ENCODE measurements at places on chromosomes 2 and 18. TPM values are rescaled to one million over a fixed set of nuclear protein-coding genes. Genes with fewer than 3 reads are reported as not detected.
A peak's percentile ranks its signal among the peaks of the same experiment; 100 is the strongest.

- DNase-seq: no peak
Measured at GRCh38 chr18:44987371-44987770, 306.7 kb downstream of the SETBP1 start.

- DNase-seq: no peak
Measured at GRCh38 chr2:199751492-199752120, 99.4 kb downstream of the FTCDNL1 start.

NRP2 gene
- 113 TPM for total RNA-seq

SCG2 gene
- not detected for total RNA-seq

- no peak for DNase-seq
Measured at GRCh38 chr18:59238385-59238784, 18.4 kb downstream of the GRP start.

FAM124B gene
- 7.3 TPM for total RNA-seq

DNA sequence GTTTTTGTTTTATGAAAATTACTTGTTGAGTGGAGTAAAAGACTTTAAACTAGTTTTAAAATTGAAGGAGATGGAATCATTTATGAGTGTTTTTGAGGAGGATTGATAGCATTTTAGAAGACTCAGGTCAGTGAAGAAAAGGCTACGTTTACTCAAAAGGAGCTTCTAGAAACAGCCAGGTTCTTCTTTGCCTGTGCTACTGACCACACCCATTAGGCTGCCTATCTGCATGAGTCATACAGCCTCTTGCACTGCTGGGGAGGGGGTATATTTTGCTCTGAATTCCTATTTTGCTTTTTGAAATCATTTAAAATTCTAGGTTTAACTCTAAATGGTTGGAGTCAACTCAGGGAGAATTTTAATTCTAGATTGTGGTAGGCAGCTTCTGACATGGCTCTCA is 22.3 kb downstream of the EFEMP1 start:
- DNase-seq: no peak

RDH14 gene
- total RNA-seq: 13.2 TPM

DNA sequence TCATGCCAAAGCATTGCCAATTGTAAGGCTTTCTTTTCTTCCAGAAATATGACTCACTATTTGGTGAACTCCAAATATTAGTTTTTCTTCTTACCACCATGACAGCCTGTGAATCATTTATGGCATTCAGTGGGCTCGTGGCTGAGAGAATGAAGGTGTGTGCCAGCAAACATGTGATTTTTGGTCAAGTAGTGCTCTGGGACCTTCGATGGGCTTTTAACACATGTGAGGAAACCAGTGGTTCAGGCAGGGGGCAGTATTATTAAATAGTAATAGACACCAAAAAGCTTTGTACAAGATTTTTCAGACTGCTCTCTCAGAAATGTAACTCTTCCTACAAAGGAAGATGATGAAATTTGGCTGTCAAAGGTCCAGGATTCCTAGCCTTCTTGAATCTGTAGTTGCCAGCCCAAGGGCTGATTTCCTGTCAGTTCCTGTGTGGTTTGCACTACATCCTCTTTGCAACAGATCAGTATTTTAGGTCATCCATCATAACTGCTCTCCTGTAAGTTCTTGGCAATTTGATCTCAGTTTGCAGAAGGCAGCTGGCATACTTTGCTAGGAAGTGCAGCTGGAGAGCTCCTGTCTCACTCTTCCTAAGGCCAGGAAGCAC is 64.3 kb downstream of the BABAM2 start:
- DNase-seq: peak; percentile 63

COL4A3 gene
- total RNA-seq: 6.2 TPM

TCF4 gene
- 123 TPM for total RNA-seq

DNA sequence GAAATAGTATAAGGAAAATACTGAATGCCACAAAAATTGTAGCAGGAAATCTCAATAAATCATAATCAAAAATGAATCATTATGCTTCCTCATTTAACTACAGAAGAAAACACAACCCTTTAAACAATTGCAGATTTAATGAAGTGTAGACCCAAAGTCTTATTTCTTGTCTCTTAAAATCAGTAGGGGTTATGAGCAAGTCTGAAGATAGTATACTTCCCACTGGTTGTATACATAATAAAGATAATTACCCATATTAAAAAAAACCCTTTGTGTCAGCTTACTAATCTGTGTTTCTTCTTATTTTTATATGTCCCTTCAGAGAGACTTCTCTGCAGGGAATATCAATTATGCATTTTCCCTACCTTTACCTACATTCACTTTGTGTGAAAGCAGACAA is 504.7 kb downstream of the ERBB4 start:
- DNase-seq: no peak

IL36RN gene
- total RNA-seq: not detected

DNA sequence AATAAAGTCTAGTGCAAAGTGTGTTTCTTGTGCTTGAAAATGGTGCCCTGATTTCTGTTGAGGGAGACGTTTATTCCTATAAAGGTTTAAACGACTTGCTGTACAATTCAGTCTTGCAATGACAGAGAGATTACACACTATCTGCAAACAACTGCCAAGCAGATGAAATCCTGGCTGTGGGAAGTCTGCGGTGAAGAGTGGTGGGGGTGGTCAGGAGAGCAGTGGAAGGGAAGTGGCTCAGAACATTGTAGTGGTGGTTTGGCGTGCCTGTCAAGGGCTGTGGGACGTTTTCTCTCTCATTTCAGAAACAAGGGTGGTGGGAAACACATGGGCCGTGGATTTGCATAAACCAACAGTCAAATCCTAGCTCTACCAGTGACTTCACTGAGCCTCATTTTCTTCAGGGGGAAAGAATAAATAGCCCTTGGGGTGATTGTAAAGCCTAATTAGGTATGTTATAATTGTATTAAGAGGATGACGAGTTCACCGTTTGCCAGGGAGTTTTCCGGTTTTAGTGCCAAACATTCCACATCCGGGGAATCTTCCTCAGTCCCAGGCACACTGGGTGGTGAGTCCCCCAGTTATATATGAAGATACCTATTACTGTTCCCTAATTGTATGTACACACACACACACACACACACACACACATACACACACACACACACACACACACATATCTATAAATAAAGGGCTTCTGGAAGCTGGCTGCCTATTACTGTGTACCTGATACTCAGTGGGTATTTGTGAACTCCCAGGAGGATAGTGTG is 115.0 kb downstream of the SPTBN1 start:
- peak; percentile 64 for DNase-seq

GRCh38 chr18:58793361-58793760 is 71.3 kb upstream of the ZNF532 start:
- DNase-seq: peak; percentile 27

DSG1 gene
- total RNA-seq: not detected

- no peak for DNase-seq
Measured at GRCh38 chr2:25184254-25184653, 15.9 kb upstream of the POMC start.

COL4A4 gene
- 4.1 TPM for total RNA-seq

DNA sequence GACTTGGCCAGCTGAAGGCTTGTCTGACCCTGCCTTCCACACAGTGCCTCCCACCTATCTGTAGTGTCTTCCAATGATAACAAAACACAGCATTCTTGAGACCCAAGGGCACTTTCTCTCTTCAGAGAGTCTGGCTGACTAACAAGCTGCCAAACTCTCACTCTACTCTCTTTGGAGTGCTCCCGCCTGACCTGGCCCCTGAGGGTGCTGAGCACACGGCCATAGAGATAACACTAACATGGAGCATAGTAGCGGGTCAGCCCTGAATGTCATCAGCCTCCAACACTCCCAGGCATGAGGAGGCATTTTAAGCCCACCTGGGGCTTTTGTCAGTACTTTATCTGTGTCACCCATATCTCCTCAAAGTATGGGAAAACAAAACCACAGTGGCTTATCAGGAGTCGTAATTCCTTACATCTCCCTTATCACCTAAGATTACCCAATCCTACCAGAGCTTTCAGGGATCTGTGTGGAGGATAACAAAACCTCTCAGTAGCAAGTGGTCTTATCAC is 160.3 kb upstream of the TCF4 start:
- DNase-seq: no peak

Measured in uterus (tissue), 4 donors.